ENCODE measurements at places on chromosomes 5 and 9.

DNA sequence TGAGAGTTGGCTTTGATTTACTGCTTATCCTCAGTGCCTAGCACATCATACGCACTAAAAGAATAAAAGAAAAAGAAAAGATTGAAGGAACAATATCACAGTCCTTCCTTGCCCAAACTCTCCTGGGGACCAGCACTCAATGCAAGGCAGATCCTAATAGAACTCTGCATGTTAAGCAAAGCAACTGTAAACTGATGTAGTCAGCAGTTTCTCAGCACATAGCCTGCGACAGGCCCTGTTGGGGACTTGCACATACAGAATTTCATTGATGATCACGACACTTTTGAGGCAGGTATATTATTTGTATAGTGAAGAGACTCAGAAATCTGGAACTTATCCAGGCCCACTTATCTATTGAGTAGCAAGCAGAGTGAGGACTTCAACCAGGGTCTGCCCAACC lies 15.4 kb downstream of the NIPAL4 start:
- DNase-seq: peak; percentile 46

GRCh38 chr9:76618762-76619161 lies 145.5 kb upstream of the PCA3 start:
- DNase-seq: no peak

DNA sequence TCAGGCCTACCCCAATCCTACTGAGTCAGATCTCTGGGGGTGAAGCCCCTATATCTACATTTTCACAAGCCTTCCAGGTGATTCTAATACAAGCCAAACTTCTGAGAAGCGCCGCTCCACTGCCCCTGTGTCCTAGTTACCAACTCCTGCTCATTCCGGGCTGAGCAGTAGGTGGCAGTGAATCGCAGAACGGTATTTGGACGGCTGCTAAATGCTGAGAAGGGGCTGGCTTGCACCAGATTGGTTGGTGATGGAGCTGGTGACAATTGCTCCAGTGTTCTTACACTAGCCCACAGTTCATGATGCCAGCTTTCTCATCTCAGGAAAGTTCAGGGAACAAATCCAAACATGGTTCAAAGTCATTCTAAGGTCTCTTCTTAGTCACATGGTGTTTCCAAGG lies 31.1 kb upstream of the FGF1 start:
- DNase-seq: no peak

DNA sequence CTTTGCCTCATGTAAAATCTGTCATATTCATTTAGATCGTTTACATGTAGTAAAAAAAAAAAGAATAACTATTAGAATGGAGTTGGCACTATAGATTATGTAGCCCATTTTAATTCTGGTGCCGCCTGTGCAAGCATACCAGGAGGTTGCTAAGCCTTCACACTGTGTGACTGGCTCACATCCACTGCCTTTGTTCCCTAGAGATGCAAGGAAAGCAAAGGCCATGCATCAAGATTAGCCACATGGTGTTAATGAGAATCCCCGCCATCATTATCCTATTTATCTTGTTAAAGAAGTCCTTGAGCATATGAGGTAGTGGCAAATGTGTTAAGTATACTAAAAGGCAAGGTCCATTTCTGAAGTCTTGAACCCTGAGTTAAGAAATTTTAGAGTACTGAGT lies 279.6 kb downstream of the RFX3 start:
- no peak for DNase-seq

GRCh38 chr9:4936823-4937222 lies 48.2 kb upstream of the JAK2 start:
- no peak for DNase-seq

- no peak for DNase-seq
Measured at GRCh38 chr5:90873033-90873517, 314.5 kb downstream of the ADGRV1 start.

- peak; percentile 58 for DNase-seq
Measured at GRCh38 chr5:68740226-68740910, 353.4 kb upstream of the SLC30A5 start.

DNA sequence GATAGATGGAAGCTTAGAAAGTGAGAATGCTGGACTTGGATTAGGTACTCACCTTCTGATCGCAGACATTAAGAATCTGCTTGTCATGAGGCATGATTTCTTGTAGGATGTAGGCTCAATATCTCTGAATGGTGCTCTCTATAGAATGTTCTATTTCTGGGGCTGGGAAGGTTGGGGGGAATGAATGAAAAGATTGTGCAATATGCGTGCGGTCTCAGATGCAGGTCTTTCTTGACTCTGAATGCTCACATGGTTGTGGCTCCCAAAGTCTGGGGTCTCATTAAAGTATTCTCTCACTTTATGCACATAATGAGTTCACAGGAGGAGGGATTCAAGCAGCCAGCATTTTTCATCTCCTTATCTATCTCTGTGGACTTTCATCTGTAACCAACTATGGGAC lies 482.0 kb upstream of the CD180 start:
- DNase-seq: no peak

GRCh38 chr9:111871499-111871855 lies 25.1 kb upstream of the UGCG start:
- no peak for DNase-seq

DNA sequence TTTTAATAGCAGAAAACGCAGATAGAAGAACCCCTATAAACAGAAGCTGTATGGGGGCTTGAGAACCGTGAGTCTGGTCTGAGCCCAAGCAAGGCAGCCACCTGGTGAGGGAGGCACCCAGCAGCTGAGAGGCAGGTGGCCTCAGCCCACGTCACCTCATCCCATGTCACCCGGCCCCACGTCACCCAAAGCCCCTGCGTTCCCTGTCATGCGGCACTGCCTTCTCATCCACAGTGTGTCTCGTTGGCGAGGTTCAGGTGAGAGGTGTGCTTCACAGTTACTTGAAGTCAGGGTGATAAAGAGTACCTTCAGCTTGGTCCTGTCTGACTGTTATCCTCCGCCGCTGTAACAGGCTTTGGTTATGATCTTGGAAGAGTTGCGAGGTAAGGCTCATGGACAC lies 80.6 kb upstream of the IRX4 start:
- no peak for DNase-seq

- no peak for DNase-seq
Measured at GRCh38 chr9:35510754-35511428, 21.0 kb downstream of the RUSC2 start.

DNA sequence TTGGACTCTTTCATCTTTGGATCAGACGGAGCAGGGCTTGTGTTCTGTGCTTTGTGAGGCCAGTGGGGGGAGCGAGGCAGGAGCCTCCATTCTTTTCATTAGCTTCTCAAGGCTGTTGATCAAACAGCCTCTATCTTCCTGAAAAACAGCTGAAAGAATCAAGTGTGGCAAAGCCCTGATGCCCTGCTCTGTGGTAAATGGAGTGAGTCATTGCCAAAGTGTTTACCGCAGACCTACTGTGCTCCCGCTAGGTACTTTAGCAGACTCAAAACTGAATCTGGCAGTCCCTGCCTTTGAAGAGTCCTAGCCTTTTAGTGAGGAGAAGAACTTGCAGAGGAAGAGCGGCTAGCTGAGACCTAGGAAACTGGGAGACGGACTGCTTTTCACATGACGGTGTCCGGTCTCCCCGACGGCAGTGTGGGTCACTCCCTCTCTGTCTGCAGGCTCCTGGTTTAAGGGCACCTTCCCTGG lies 3.3 kb downstream of the ANKRD33B start:
- DNase-seq: no peak

DNA sequence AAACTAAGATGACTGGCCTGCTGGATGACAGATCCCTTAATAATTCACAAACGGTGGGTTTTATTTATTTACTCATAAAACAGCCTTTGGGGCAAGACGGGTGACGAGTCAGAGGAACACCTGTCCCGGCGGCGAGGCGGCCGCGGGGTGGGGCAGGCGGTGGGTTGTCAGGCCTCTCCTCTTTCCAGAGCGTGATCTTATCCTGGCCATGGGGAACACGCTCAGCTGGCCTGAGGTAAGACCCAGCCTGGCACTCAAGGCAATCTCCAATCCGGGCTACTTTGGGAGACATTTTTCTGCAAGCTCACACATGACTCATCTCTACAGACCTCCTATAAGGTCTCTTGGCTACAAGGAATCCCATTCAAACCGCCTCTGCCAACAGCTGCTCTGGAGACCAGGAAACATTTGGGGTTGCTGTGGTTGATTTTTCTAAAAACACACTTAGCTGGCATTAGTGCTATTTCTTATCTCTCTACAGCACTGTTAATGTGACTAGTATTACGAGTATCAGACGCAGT lies 6.3 kb downstream of the RAPGEF1 start:
- DNase-seq: no peak

GRCh38 chr5:162703914-162704313 lies 636.3 kb downstream of the GABRG2 start:
- DNase-seq: no peak

- peak; percentile 10 for DNase-seq
Measured at GRCh38 chr9:70412832-70413463, 1.5 kb downstream of the KLF9 start.

GRCh38 chr9:115202960-115203751 lies 85.2 kb upstream of the TNC start:
- no peak for DNase-seq

GRCh38 chr9:128167209-128167608 lies 7.1 kb downstream of the BBLN start:
- no peak for DNase-seq

DNA sequence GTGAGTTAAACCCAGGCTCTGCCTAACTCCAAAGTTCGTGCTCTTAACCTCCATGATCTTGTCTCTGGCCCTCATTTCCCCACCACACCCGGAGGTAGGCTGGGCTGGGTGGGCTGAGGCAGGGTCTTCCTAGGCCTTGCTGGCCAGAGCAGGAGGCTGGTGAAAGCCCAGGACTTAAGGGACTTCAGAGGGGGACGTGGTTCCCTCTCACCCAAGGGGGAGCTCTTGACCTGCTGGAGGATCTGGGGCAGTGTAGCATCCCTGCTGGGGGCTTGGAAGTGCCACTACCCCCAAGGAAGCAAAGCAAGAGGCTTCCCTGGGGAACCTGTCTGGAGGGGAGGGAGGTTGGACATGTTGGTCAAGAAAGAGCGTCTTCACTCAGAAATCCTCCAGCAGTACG lies 14.7 kb downstream of the PITX1 start:
- no peak for DNase-seq
